ENCODE measurements at places on chromosomes 11 and 22.

DNA sequence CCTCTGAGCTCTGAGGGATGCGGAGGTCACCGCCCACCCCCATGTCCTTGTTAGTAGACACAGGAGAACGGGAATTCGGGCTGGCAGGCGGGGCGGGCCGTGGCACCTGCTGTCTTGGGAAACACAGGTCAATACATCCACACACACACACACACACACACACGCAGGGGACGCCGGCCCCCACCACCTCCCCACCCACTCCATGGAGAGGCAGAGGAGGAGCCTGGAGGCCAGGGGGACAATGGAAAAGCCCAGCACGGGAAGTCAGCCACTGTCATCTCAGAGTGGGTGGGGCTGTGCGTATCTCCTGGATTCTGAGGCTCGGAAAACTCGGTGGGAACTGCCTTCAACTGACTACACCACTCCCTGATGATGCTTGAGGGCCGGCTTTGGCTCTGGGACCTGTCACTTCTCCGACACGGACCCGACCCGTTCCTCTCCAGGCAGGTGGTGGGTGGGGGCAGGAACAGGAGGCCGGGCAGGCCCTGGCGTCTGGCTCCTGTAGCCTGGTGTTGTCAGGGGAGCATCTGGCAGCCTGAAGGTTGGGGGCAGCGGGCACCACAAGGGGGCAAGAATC lies 18.5 kb upstream of the TMEM184B start:
- no peak for DNase-seq

DNA sequence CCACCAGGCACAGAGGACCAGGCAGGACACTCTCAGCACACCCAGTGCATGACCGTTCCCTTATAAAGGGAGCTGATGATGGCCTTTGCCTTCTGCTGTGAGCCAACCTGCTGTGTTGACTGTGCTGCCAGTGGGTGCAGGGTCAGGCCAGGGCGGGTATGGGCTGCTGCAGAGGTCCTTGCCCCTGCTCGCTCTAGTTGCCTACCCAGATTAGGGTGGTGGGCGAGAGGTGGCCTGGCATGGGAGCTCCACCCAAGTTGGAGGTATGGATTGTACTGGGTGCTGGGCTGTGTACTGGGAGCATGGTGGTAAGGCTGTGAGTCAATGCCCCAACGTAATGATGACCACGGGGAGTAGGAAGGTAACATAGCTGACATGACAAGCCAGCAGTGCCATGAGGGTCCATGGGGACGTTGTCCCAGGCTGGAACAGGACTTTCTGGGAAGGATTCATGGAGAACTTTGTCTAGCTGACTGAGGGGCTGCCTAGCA lies 24.5 kb upstream of the CYP2D6 start:
- no peak for DNase-seq

DNA sequence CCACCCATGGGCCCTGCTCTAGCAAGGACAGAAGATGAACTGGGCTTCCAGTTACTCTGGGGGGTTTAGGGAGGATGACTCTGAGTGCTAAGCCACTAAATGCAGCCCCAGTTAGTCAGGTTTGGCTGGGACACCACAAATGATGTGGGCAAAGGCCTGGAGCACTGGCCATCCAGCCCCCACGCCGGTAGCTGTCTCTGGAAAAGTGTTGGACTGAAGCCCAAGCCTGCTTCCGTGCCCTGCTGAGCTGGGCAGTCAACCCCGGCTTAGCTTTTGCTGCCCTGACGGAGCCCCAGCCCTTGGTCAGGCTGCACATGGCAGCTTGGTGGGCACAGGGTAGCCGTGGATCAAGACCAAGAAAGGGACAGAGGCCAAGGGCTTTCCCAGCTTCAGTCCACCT lies 5.7 kb upstream of the GSTP1 start:
- no peak for DNase-seq

GRCh38 chr11:46290598-46291309 lies 13.3 kb downstream of the CREB3L1 start:
- no peak for DNase-seq

DNA sequence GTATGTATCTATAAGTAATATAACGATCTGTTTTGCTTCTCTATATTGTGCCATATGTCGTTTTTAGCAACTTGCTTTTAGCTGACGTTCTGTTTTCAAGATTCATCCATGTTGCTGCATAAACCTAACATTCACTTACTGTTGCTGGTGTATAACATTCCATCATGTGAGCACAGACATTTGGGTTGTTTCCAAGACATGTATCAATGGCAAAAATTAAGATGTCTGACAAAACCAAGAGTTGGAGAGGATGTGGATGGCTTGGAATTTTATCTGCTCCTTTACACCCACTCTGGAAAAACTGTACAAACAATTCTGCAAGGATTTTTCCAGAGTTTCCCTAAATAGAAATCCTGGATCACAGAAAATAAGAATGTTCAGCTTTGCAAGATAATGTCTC lies 40.9 kb downstream of the DGCR2 start:
- no peak for DNase-seq

GRCh38 chr11:110833033-110833484 lies 120.8 kb upstream of the ARHGAP20 start:
- no peak for DNase-seq

- no peak for DNase-seq
These were observed 52.9 kb upstream of the RTL6 start for GRCh38 chr22:44550711-44551491.

- no peak for DNase-seq
These were observed 16.9 kb downstream of the GAB2 start for GRCh38 chr11:78400702-78401101.

DNA sequence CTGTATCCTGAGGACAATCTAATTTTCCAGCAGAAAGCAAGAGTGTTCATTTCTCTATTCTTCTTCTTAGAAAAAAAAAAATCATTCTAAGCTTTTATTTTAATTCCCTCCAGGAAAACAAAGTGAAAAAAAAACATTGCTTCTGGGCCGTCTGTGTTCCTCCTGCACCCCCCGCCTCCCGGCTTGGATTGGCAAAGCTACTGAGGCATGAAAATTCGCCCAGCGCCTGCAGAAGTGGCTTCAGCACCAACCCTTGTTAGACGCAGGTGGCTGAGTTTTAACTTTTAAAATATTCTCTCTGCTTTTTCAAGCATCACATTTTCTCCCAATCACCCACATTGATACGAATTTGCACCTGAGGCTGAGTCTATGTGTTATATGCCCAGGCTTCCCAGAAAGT lies 401.6 kb downstream of the BRD1 start:
- DNase-seq: no peak

GRCh38 chr22:25357606-25358420 lies 138.4 kb downstream of the CRYBB2 start:
- DNase-seq: no peak

- DNase-seq: no peak
These were observed 552.8 kb upstream of the CCDC179 start for GRCh38 chr11:23413057-23413456.

- DNase-seq: no peak
These were observed 328.1 kb upstream of the MPPED2 start for GRCh38 chr11:30914143-30914762.

DNA sequence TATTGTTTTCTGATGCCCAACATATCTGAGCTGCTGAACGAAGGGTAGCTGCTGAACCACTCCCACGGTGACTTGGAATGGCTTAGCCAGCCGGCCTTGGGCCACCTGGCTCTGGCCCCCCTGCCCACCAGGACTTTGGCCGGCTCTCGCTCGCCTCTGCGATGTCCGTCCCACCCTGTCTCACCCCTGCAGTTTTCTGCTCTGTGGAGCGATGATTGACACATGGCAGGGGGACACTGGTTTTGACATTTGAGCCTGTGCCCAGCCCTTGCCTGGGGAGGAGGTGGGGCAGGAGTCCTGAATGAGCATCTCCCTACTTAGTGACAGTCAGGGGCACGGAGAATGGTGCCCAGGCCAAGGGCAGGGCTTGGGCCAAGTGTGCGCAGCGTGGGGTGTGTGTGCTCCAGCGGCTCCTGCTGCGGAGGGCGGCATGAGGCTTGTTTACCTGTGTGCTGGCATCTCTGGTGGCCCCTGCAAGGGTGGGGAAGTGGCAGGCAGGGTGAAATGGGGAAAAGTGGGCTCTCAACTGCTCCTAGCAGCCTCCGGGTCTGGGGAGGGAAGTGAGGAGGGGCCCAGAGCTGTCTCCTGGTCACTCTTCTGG lies 15.7 kb upstream of the CDKN1C start:
- no peak for DNase-seq

GRCh38 chr11:11211186-11211585 lies 141.9 kb downstream of the CSNK2A3 start:
- no peak for DNase-seq

DNA sequence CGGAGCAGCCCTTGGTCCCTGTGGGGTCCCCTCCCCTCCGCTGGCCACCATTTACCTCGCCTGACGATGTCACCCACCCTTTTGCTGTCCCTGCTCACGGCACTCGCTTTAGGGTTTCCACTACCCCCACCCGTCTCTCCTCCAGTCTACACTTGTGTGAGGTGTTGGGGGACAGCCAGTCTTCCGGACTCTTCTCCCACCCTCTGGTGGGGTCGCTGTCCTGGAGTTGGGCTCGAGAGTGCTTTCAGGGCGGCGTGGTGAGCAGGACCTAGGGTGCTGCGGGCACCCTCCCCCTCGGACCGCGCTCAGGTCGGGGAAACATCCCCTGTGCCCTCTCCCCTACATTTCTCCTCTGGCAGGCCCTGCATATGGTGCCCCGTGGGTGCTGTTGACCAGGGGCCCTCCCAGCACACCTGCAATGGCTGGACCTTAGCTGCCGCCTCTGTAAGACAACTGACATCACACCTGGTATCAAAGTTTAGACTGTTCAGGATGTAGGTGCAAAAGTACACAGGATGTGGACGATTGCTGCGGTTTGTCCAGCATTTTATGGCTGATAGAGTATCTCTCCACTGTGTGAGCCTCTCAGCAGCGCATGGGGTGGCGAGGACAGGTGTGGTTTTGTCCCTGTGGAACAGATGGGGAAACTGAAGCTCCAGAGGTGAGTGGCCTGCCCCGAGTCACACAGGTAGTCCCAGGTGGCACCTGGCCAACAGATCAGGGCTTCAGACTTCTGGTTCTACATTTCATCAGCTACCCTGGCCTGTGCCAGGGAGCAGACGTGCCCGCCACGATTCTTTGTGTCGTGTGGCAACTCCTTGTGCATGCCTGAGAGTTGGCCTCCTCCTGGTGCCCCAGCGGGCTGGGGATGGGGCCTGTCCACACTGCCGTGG lies 1.2 kb downstream of the GRK2 start:
- peak; percentile 70 for DNase-seq

- no peak for DNase-seq
These were observed 44.5 kb downstream of the FEZ1 start for GRCh38 chr11:125451400-125452124.

DNA sequence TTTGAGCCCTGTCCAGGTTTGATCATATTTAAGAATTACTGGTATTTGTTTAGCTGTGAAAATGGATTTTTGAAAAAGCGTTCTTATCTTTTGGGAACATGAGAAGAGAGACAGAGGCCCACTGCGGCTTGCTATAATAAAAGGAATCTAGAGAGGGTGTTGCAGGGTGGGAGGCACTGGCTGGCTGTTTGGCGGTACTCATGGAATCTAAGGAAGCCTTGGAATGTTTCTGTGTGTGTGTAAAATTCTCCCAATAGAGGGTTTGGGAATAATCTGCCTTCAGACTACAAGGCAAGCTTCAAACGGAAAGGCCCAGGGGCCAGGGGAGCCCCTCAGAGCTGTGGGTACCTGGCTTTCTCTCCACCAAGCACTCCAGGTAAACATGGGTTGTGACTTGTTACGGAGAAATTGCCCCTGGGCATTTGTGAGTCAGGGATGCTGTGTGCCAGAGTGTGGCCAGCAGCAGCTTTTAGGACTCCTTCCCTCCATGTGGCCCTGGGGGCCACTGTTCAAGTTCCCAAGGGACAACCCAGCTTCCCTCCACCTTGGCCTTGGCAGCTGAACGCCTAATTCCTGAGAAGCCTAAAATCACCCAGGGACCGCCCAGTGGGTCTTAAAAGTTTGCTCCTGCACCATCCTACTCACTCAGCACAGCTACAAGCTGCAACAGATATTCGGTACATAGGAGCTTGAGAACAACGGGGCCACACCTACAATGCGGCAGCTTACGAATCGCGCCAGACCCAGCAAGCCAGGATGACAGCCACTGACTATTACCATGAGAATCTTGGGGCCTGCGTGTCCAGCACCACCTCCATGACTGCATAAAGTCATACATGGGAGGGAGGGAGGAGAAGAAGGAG lies 14.1 kb upstream of the SYT8 start:
- DNase-seq: no peak

DNA sequence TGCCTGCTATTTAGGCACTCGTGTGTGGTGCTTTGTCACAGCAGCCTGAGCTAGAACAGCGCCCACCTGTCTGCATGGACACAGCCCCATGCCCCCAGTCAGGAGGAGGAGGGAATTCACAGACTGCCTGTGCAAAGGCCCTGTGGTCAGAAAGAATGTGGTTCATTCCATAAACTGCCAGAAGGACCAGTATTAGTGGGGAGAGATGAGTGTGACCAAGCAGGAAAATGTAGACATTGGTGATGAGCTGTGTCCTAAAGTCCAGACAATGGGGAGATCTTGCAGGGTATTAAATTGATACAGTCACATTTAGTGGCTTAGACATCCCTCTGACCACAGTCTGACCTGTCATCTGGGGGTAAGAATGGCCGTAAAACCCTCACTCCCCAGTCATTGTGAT lies 83.7 kb upstream of the LINC01488 start:
- DNase-seq: no peak

DNA sequence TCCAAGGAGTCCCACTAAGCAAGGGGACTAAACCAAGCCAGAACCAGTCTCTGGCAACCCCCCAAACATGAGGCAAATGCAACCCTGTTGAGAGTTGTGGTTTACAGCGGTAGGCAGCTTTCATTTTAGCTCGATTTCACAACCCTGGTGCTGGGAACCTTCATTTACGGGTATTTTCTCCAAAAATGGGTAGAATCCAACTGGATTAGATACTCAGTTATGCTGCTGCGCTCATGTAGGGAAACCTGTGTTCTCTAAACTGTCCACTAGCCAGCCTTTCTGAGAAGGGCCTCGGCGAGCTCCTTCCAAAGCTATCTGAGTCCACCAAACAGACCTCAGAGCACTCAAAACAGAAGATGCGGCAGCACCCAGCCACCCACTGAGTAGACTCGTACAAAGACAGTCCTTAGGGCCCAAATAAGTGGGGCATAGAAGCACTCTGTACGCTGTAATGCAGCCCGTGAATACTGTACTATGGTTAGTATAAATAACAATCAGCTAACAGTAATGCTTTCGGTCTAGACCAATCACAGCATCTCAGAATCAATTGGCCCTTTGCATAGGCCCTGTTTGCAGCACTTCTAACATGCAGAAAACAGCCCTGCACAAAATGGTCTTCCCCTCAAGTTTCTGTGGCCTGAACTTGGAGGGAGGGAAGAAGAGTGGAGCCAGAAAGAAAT lies 104.7 kb downstream of the ETS1 start:
- no peak for DNase-seq

Measured in NCI-H510A (cell line).